ENCODE measurements at places on chromosomes 6 and 20. TPM values are rescaled to one million over a fixed set of nuclear protein-coding genes. Genes with fewer than 3 reads are reported as not detected.

The DSP gene
- total RNA-seq, result 109 TPM

The ELOVL2 gene
- total RNA-seq, result 0.31 TPM

The ZNF831 gene
- 0.56 TPM for total RNA-seq

The SPATS1 gene
- total RNA-seq, result not detected

The LPA gene
- total RNA-seq, result not detected

The ACTL10 gene
- not detected for total RNA-seq

DNA sequence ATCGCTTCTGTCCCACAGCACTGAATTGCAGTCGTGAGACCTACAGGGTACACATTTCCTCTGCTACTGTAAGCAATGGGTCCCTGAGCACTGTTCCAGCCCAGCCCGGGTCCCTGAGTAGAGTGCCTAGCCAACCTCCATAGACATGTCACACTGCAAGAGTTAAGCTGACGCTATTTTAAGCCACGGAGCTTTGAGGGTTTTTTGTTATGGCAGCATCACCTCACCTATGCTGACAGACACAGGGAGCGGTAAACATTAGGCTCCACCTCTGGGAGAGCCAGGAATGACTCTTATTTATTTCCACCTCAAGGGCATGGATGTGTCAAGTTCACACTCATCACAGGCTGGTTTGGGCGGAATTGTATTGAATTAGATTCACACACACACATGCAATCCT is 45.1 kb downstream of the GRM4 start:
- no peak for DNase-seq
- no peak overlapping the region for H3K4me3 ChIP-seq
- H3K36me3 ChIP-seq, result no peaks in the 10 kb centered on the region
- no peak overlapping the region for H3K27ac ChIP-seq

DNA sequence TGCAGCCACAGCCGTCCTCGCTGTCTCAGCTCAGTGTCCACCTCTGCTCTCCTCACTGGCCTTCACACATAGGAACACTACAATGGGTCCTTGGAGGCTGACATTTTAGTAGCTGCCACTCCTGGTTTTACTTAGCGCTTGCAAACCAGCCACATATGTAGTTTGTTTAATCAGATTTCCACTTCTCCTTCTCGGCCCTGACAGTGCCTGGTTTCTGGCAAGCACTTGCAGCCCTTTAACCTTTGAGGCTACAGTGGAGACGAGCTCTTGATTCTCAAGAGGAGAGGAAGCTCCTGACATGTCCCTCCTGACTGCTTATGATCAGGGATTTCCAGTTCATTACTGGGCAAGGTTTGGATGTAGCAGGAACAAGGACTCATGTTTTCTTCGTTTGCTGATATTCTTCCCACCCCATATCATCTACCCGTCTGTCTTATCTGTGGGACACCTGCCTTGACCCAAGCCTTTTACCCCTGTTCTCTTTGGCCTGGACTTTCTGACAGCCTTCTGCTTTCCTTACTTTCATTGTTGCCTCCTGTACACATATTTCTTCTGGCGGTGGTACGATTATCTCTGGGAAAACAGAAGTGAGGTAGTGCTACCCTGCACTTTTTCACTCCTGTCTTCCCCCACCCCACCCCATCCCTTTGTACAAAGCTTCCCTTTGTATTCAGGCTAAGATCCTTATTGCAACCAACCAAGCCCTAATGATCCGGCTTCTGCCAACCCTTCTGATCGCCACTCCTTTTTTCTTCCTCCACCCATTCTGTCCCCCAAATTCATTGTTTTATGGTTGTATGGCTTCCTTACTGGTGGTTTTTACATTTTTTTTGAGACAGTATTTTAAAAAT is 31.2 kb downstream of the CEP43 start:
- H3K36me3 ChIP-seq, result peaks cover 41% of the 10 kb centered on the region
- H3K27me3 ChIP-seq, result peaks cover 5% of the 10 kb centered on the region
- no peak overlapping the region for H3K4me3 ChIP-seq
- peaks cover 6% of the 10 kb centered on the region for H3K4me1 ChIP-seq
- DNase-seq, result no peak
- no peak overlapping the region for H3K27ac ChIP-seq

DNA sequence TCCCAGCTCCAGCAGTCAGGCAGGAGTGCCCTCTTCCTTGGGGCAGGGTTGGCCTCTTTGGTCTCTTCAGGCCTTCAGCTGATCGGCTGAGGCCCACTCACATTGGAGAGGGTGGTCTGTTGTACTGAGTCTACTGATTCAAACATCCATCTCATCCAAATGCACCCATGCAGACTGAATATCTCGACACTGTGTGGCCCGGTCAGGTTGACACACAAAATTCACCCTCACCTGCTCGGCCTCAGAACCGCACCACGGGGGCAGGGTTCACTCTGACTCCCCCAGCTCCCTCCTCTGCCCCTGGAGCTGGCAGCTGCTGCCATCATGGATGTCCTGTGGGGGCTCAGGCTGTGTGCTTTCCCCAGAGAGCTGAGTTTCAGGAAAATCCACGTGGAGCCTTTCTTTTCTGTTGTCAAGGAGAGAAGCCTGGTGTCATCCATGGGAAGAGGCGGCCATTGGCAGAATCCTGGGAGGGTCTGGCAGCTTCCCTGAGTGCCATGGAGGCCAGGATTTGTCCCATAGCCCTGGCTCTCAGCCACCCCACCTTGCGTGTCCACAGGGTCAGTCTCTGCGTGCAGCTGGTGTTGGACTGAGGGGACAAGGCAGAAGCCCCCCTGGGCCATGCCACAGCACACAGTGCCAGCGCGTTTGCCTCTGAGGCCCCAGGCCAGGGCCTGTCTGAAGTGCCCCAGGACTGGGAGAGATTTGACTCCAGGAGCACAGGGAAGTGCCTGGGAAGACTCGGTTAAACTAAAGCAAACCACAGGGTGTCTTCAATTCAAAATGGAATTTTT is 114.1 kb downstream of the ERMARD start:
- H3K36me3 ChIP-seq, result peaks cover 12% of the 10 kb centered on the region
- H3K27ac ChIP-seq, result no peak overlapping the region
- DNase-seq, result no peak
- H3K4me1 ChIP-seq, result peaks cover 27% of the 10 kb centered on the region
- H3K27me3 ChIP-seq, result peaks cover 7% of the 10 kb centered on the region

- H3K27me3 ChIP-seq, result peaks cover 1% of the 10 kb centered on the region
- H3K4me3 ChIP-seq, result no peak overlapping the region
- H3K4me1 ChIP-seq, result peaks cover 10% of the 10 kb centered on the region
- no peak for DNase-seq
Measured at GRCh38 chr6:119215885-119216590, 133.5 kb downstream of the MAN1A1 start.

DNA sequence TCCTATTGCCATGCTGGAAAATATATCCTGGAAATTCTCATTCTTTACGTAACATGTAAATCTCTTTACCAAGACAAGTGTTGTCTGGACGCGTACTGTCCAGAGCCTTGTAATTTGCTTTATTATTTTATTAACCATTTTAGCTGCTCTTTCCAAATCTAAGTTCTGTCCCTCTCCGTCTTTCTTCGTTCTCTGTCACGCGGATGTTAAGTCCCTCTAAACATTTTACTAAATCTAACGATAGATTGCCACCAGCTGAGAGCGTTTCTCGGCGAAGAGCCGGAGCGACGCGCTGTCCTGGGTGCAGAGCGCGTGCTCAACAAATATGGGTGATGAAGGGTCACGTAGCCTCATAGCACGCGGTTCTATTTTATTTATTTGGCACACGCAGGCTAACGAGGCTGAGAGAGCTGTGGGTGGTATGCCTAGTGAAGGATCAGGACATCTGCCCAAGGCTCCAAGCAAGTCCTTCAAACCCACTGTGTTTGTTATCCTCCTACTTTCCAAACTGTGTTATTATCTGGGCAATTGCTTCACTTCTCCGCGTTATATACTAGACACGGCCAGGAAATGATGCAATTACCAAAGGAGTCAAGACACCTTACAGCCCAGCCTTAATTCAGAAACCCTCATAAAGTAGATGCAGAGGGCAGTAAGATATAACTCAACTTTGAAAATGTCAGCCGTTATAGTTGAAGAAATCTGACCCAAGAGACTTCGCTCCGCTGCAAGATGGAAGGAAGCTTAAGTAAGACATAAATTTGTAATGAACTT is 10.0 kb upstream of the NCOA7 start:
- no peak overlapping the region for H3K27ac ChIP-seq
- H3K27me3 ChIP-seq, result peaks cover 1% of the 10 kb centered on the region
- DNase-seq, result peak; percentile 23

- no peak for DNase-seq
- H3K27ac ChIP-seq, result no peak overlapping the region
- H3K4me3 ChIP-seq, result no peak overlapping the region
- H3K36me3 ChIP-seq, result no peaks in the 10 kb centered on the region
Measured at GRCh38 chr20:6679086-6679485, 88.4 kb upstream of the BMP2 start.

GRCh38 chr6:158934157-158934556 is 65.8 kb downstream of the RSPH3 start:
- no peak for DNase-seq
- H3K27me3 ChIP-seq, result peaks cover 4% of the 10 kb centered on the region
- peaks cover 14% of the 10 kb centered on the region for H3K4me1 ChIP-seq
- no peaks in the 10 kb centered on the region for H3K36me3 ChIP-seq

GRCh38 chr6:164102693-164103092 is 688.2 kb downstream of the QKI start:
- no peak for DNase-seq
- peaks cover 4% of the 10 kb centered on the region for H3K27me3 ChIP-seq

DNA sequence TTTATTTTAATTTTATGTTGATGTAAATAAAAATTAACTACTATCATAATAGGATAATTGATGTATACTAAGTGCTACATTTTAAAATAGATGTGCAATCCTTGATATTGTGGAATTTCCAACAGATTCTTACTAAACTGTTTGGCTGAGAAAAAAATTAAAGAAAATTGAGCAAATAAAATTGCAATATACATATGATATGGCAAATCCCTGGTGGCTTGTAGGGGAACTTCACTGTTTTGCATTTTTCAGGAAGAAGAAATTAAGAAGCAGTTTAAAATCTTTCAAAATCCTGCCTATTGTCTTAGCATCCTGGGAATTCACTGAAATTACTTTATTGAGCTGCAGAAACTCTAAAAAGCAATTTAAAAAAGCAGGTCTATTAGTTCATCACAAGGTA is 191.4 kb upstream of the ADGRB3 start:
- no peak overlapping the region for H3K27ac ChIP-seq
- H3K27me3 ChIP-seq, result peaks cover 2% of the 10 kb centered on the region
- no peaks in the 10 kb centered on the region for H3K36me3 ChIP-seq
- H3K4me1 ChIP-seq, result peaks cover 7% of the 10 kb centered on the region
- H3K4me3 ChIP-seq, result no peak overlapping the region
- DNase-seq, result no peak

DNA sequence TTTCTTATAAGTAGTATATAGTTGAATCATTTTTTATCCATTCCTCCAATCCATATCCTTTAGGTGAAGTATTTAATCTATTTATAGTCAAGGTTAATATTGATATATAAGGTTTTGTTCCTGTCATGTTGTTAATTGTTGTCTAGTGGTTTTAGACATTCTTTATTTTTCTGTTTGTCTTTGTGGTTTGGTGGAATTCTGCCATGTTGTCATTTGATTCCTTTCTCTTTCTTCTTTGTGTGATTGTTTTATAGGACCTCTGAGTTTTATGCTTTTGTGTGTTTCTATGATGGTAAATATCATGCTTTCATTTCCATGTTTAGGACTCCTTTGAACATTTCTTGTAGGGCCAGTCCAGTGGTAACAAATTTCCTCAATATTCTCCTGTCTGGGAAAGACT is 450.3 kb upstream of the BTBD3 start:
- DNase-seq, result no peak
- no peaks in the 10 kb centered on the region for H3K36me3 ChIP-seq
- no peak overlapping the region for H3K27ac ChIP-seq
- H3K4me1 ChIP-seq, result peaks cover 8% of the 10 kb centered on the region
- H3K27me3 ChIP-seq, result no peaks in the 10 kb centered on the region

DNA sequence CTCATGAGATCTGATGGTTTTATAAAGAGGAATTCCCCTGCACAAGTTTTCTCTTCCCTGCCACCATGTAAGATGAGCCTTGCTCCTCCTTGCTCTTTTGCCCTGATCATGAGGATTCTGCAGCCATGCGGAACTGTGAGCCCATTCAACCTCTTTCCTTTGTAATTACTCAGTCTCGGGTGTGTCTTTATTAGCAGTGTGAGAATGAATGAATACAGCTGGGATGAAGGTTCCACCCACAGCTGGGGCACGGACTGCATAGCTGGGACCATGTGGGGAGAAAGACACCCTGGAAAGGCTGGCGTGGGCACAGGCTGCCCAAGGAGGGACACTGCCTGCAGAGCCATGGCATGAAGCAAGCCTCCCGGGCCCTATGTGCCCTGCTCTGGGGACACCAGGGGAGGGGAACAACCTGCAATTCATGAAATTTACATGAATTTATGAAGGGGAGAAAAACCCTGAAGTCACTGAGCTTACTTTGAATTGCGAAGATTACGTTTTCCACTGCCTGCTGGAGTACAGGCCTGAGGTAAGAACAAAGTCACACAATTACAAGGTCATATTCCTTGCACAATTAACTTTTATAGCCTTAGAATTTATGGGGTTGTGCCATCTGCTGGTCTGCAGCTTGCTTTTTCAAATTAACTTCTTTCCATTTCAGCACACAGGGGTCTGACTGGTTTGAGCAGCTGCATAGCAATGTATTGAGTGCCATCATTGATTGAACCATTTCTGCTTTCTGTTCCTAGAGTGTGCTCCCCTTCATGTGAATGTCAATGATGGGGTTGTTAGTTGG is 46.2 kb downstream of the SLC22A1 start:
- H3K4me3 ChIP-seq, result no peak overlapping the region
- no peaks in the 10 kb centered on the region for H3K27me3 ChIP-seq
- no peak for DNase-seq
- H3K4me1 ChIP-seq, result no peaks in the 10 kb centered on the region
- H3K36me3 ChIP-seq, result no peaks in the 10 kb centered on the region

DNA sequence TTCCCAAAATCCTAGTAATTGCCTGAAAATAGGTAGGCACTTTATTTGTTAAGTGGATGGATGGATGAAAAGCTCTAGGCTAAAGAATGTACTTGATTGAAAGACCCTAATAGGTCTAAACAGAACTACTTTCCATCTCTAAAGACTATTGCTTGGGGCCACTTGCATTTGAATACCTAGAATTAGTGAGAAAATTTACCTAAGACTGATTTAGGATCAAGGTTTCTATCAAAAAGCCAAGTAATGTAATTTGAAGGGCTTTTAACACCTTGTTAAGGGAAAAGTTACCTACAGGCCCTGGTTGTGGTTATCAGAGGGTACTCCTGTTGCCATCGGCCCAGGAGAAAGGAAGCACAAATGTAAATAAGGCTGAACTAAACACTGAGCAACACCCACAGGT is 580.7 kb downstream of the LMBRD1 start:
- H3K36me3 ChIP-seq, result no peaks in the 10 kb centered on the region
- no peak for DNase-seq
- no peak overlapping the region for H3K27ac ChIP-seq
- H3K4me3 ChIP-seq, result no peak overlapping the region
- H3K4me1 ChIP-seq, result no peaks in the 10 kb centered on the region
- no peaks in the 10 kb centered on the region for H3K27me3 ChIP-seq

DNA sequence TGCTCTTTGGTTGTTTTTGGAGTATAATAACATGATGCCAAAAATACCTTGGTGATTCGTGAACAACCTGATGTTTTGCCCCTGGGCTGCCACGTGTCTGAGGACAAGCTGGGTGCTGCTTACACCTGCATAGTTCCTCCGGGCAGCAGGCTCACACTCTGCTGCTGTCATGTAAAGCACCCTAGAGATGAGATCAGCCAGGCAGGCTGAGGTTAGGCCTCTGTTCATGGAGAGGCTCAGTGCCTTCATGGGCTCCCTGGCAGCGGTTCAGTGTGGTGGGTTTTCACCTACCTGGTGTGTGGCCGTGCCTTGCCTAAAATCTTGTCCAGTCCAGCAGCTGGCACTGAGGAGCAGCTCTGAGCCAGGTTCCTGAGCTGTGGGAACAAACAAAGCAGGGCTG is 60.1 kb upstream of the TAGAP start:
- no peak overlapping the region for H3K4me3 ChIP-seq
- DNase-seq, result no peak
- peaks cover 48% of the 10 kb centered on the region for H3K4me1 ChIP-seq
- H3K27me3 ChIP-seq, result peaks cover 8% of the 10 kb centered on the region
- H3K36me3 ChIP-seq, result no peaks in the 10 kb centered on the region
- no peak overlapping the region for H3K27ac ChIP-seq
